ENCODE measurements at places on chromosomes 7 and 10.

- no peak for ATAC-seq
These were observed 355.8 kb downstream of the RPS24 start for GRCh38 chr10:78389419-78389818.

DNA sequence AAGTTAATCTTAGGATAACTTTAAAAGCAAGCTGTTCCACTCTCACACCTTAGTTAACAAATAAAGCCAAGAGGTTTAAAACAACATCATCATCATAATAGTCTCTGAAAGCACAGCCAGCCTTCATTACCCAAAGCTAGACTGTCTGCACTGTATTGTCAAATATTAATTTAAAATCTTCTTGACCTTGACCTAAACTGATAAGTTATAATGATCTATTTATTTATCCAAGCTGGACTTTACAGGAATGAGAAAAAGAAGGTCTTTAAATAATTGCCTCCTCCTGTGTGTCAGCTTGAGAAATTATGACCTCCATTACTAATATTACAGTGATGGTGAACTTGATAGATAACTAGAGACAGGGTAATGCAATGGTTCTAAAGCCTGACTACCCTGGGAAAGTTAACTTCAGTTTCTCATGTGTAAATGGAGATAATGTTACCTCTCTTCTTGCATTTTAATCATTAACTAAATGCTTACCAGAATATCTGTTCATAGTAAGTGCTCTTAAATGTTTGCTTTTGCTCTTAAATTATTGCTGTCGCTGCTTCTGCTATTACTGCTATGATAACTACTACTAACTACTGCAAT, 111.0 kb downstream of the KAT6B start:
- no peak for ATAC-seq

- peak; percentile 77 for ATAC-seq
These were observed 194.8 kb downstream of the MAD1L1 start for GRCh38 chr7:2037808-2038522.

DNA sequence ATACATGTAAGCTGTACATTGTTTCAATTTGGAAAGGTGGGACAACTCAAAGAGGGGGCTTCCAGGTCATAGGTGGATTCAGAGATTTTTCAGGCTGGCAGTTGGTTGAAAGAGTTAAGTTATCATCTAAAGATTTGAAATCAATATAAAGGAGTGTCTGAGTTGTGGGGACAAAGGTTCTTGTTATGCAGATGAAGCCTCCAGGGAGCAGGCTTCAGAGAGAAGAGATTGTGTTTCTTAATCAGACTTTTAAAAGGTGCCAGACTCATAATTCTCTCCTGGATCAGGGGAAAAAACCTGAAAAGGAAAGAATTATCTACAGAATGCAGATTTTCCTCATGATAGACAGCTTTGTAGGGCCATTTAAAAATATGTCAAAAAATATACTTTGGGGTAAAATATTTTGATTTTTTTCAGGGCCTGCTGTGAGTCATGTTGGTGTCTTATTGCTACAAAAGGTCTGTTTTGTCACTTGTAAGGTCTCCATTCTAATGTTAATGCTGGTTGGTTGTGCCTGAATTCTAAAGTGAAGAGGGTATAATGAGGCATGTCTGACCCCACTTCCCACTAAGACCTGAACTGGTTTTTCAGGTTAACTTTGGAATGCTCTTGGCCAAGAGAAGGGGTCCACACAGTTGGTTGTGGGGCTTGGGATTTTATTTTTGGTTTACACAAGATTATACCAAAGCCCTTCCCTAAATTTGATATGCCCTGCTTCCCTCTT, 52.7 kb upstream of the PRSS1 start:
- no peak for ATAC-seq

GRCh38 chr10:34063592-34063991, 729.1 kb upstream of the NRP1 start:
- ATAC-seq: no peak

GRCh38 chr7:92550194-92550593, 21.6 kb downstream of the RBM48 start:
- ATAC-seq: no peak

DNA sequence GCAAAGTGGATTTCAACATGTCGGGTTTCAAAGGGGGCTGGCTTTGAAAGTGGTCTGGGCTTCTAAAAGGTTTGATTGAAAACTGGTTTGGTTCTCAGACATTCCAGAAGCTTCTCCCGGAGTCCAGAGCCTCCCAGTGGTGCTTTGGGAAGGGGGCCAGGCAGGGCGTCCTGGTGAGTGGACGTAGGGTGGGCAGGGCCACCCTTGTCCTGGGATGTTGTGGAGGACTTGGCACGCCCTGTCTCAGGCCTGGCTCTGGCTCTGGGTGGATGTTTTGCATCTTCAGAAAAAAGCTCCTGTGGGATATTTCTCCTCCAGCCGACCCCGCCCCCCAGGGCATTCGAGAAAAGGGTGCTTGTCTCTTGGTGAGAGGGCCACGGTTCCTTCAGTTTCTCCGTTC, 31.2 kb downstream of the GRIFIN start:
- no peak for ATAC-seq

- ATAC-seq: no peak
These were observed 1.5 kb downstream of the ZFAND2A start for GRCh38 chr7:1158203-1159126.

- no peak for ATAC-seq
These were observed 366.3 kb downstream of the ABCA13 start for GRCh38 chr7:48537561-48537960.

DNA sequence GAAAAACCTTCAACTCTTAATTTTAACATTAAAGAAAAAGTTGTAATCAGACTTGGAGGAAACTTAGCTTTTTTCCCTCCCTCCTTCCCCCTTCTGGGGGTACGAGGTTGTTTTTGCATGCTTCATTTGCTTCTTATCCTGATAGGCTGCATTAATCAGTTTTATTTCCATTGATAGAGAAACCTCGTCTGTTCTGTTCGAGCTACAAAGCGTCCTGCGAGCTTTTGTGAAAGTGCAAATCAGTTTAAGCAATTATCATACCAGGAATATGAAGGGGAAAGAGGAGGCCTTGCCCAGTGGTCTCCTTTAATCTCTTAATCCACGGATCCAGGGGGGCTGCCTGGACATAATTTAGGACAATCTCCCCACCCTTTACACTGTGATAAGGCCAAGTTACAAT, 7.5 kb downstream of the EMX2 start:
- no peak for ATAC-seq

GRCh38 chr10:102196893-102197292, 29.2 kb upstream of the ELOVL3 start:
- ATAC-seq: peak; percentile 64

DNA sequence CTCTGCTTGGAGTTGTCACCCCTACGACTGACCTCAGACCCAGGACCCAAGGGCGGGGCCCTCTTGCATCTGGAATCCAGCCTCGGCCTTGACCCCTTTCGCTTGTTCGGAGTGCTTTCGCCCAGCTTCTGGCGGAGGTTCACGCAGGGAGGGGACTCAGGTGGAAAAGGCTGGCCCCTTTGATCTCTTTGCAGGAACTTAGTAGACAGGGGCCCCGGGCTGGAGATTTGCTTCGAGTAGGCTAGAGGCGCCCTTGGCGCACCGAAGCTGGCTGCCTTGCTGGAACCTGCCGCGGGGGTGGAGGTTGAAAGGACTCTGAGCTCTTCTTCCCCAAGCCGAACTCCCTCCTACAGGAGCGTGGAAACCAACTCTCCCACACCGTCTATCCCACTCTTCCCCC, 255.1 kb downstream of the OTUD1 start:
- ATAC-seq: no peak

DNA sequence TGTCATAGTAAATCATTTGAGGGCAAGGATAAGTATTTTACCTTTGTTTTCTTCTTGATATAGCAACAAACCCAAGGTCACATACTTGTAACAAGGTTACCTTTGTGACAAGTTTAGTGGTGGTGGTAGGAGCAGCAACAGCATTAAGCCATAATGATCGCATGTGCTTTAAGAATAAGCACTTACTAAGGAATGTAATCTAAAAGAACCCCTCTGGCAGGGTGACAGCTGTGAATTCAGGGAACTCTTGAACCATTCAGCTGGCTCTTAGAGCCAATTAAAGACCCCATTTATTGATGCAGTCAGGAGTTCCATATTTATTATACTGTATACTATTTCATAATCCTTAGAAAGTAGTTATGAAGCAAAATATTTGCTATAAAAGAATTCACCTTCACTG, 370.8 kb downstream of the EXOC4 start:
- ATAC-seq: no peak

Measured in stimulated activated memory B cell treated with anti-CD40 and anti-IgM and Interleukin-4, amounts not matched to agents 10 μg/mL and 1 μg/mL and 100 μg/mL, for 72 hours (primary cell).